ENCODE measurements at places on chromosomes 7 and 10.

GRCh38 chr10:124736491-124737136 is 7.6 kb downstream of the FAM53B start:
- peak; percentile 93 for DNase-seq

GRCh38 chr7:114722562-114722961 is 199.3 kb upstream of the MDFIC start:
- DNase-seq, result no peak

GRCh38 chr10:100009283-100009792 is 409 bp downstream of the DNMBP start:
- peak; percentile 45 for DNase-seq

GRCh38 chr10:6567203-6567703 is 12.8 kb downstream of the PRKCQ start:
- DNase-seq, result no peak

DNA sequence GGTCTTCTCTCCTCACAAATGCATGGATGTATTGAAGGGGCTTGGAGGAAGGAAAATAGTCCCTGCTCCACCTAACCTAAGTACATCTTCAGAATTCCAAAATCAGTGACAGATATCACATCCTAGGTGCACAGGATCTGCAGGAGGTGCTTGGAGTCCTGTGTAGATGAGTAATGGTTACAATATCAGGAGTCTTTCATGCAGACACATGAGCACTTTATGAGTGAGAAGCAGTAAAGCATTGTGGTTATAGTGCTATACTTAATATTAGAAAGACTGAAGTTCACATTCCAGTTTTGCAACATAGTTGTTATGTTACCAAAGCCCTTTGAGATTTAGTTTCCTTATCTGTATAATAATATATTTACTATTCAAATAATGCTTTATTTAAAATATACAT is 516.7 kb downstream of the NEBL start:
- DNase-seq, result no peak

- no peak for DNase-seq
Measured at GRCh38 chr7:107387128-107387527, 82.7 kb upstream of the GPR22 start.

- DNase-seq, result peak; percentile 49
Measured at GRCh38 chr10:117541909-117542705, 439 bp upstream of the EMX2 start.
